ENCODE measurements at places on chromosomes 13 and 19. TPM values are rescaled to one million over a fixed set of nuclear protein-coding genes. Genes with fewer than 3 reads are reported as not detected.
A peak's percentile ranks its signal among the peaks of the same experiment; 100 is the strongest.

SIGLEC8 gene
- not detected for total RNA-seq

DDX39A gene
- 36.5 TPM for total RNA-seq

MAST1 gene
- 1.3 TPM for total RNA-seq

AMH gene
- 0.33 TPM for total RNA-seq

KANK3 gene
- total RNA-seq, result 0.26 TPM

CILP2 gene
- 0.66 TPM for total RNA-seq

COX6B2 gene
- total RNA-seq, result 0.17 TPM

DHRS12 gene
- 4.1 TPM for total RNA-seq

SLC17A7 gene
- not detected for total RNA-seq

RHPN2 gene
- 1.5 TPM for total RNA-seq

RABAC1 gene
- 152 TPM for total RNA-seq

CEACAM4 gene
- total RNA-seq, result not detected

CATSPERD gene
- not detected for total RNA-seq

TPGS1 gene
- total RNA-seq, result 36.0 TPM

GPR18 gene
- total RNA-seq, result not detected

RPL21 gene
- total RNA-seq, result 848 TPM

GRCh38 chr13:83229574-83230305 lies 652.5 kb downstream of the SLITRK1 start:
- DNase-seq, result peak; percentile 68

DNA sequence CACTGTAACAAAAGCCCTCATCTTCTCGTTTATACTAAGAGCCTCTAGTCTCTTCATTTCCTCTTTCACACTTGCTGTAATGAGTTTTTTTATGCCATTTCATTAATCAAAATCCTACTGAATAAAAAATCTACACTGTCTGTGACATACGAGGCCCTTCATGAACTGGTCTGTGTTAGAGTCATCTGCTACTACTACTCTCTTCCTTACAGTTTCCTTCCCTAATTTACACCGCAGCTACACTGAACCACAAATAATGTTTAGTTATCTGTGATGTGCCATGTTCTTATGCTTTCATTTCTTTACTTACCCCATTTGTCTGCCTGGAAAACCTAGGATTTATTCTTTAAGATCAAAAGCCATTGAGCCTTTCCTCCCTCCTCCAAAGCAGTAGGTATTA lies 16.0 kb downstream of the UFM1 start:
- no peak for DNase-seq

- DNase-seq, result peak; percentile 95
Observed at GRCh38 chr13:37127691-37128241, 22.3 kb upstream of the CSNK1A1L start.

- DNase-seq, result no peak
Observed at GRCh38 chr19:13872695-13873389, 4.1 kb upstream of the NANOS3 start.

- no peak for DNase-seq
Observed at GRCh38 chr19:34481861-34482379, 362 bp downstream of the WTIP start.

- DNase-seq, result peak; percentile 10
Observed at GRCh38 chr19:58261968-58262921, 16.5 kb upstream of the ZNF8 start.

- no peak for DNase-seq
Observed at GRCh38 chr19:52211926-52212571, 22.2 kb downstream of the PPP2R1A start.

GRCh38 chr19:27851543-27852060 lies 1361.3 kb downstream of the UQCRFS1 start:
- no peak for DNase-seq

- no peak for DNase-seq
Observed at GRCh38 chr19:55175117-55175867, 4.8 kb downstream of the SYT5 start.

GRCh38 chr19:21593008-21593481 lies 87.6 kb downstream of the ZNF429 start:
- DNase-seq, result no peak

GRCh38 chr13:75153834-75154233 lies 328.1 kb downstream of the TBC1D4 start:
- DNase-seq, result peak; percentile 44

DNA sequence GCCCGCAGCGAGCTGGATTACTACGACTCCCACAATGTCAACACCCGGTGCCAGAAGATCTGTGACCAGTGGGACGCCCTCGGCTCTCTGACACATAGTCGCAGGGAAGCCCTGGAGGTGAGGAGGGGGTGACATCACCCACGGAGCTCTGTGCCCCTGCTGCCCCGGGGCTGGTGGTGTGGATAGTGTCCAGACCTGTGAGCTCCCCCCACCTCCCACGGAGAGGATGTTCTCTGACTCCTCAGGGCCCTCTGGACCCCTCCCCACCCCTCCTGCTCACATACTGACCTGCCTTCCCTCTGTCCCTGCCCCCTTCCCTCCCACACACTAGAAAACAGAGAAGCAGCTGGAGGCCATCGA lies 20.7 kb downstream of the CAPN12 start:
- DNase-seq, result no peak

DNA sequence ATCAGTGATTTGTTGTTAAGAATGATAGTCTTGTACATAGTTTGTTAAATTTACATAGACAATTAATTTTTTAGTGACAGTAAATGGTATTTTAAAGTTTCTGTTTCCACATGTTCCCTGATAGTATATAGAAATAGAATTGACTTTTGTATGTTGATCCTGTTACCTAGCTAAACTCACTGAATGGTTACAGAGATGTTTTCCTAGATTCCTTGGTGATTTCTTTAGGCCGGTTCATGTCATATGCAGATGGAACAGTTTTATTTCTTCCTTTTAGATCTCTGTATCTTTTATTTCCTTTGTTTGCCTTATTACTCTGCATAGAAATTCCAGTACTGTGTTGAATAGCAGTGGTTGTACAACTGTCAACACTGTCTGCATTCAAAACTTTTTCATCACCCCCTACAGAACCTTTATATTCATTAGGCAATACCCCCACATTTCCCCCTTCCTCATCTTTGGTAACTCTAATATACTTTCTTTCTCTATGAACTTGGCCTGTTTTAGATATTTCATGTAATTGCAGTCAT lies 86.3 kb downstream of the NBEA start:
- DNase-seq, result no peak

GRCh38 chr19:48415395-48415794 lies 21.9 kb downstream of the GRIN2D start:
- DNase-seq, result peak; percentile 51

DNA sequence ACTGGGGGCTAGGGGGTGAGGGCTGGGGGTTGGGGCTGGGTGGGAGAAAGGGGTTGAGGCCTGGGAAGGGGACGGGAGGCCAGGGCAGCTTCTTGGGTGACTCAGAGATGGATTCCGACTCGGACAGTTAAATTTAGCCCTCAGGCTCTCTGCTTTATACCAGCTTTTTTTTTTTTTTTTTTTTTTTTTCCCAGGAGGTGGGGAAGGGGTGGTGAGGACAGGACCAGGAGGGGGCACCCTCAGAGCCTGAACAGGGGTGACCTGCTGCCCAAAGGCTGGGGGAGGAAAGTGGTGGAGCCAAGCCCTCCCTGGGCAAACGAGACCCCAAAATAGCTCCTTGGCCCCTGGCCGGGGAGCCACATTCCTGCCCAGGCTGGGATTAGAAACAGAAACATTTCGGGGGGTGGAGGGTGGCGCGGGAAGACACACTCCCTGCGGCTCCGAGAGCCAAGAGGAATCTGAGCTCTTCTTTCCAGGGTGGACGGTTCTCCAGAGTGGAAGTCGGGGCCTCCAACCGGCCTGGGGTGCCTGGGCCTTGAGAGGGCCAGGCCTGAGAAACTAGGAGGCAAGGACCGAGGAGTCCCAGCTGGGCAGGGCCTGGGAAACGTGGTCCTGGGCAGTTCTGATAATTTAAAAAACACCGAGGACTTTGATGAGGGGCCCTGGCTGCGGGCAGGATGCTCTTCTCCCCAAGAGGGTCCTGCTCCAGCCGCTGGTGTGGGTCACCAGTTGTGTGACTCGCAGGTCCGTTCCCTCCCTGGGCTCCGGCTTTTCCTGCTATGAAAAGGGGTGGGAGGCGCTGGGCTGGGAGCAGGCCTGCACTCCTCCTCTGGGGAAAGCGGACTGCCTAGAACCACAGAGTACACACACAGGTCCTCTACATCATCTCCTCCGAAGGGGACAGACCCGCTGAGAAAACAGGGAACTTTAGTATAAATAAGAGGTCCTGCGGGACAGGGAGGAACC lies 813 bp upstream of the DMPK start:
- DNase-seq, result peak; percentile 65

- DNase-seq, result peak; percentile 15
Observed at GRCh38 chr19:737591-738093, 13.3 kb upstream of the MISP start.

DNA sequence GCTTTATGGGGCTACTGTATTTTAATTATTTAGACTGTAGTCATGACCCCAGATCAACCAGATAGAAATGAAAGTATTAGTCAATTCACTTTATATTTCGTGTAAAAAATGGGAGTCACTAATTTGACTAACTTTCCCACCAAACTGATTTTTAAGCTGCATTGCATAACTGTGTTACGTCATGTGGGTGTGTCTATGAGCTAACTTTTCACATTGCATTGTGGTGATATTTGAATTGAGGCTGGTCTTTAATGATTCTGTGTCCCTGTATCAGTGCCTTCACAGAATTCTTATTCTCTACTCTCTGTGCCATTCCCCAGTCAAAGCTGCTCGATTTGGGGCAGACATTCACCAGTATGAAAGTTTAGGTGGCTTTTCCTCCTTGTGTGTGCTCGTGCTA lies 172.7 kb upstream of the MAB21L1 start:
- DNase-seq, result peak; percentile 4

DNA sequence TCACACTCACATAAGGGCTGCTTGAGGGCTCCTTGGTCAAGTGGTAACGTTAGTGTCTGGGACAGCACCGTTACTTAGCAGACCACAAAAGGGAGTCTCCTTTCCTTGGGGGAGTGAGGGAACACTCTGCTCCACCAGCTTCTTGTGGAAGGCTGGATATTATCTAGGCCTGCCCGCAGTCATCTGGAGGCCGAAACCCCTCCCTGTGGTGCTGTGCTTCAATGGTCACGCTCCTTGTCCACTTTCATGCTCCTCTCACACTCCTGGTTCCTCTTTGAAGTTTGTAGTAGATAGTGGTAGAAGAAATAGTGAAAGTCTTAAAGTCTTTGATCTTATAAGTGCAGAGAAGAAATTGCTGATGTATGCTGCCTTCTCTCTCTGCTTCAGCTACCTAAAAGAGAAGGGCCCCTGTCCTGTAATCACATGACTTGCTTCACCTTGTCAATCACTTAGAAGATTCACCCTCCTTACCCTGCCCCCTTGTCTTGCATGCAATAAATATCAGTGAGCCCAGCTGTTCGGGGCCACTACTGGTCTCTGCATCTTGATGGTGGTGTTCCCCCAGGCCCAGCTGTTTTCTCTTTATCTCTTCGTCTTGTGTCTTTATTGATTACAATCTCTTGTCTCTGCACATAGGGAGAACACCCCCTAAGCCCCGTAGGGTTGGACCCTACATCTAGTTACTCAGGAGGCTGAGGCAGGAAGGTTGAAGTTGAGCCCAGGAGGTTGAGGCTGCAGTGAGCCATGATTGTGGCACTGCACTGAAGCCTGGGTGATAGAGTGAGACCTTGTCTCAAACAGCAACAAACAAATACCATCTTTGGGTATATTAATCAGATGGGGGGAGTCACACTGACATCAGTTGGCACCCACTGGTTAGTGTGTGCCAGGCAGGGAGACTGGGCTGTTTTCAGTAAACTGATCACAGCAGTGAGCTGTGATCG lies 11.6 kb upstream of the MZF1 start:
- no peak for DNase-seq

GRCh38 chr19:47471733-47472457 lies at the start of gene SLC8A2:
TSS of gene SLC8A2 (minus strand) at chr19:47471893. CDS start at chr19:47466403, 5,490 bp downstream.
- DNase-seq, result peak; percentile 74

DNA sequence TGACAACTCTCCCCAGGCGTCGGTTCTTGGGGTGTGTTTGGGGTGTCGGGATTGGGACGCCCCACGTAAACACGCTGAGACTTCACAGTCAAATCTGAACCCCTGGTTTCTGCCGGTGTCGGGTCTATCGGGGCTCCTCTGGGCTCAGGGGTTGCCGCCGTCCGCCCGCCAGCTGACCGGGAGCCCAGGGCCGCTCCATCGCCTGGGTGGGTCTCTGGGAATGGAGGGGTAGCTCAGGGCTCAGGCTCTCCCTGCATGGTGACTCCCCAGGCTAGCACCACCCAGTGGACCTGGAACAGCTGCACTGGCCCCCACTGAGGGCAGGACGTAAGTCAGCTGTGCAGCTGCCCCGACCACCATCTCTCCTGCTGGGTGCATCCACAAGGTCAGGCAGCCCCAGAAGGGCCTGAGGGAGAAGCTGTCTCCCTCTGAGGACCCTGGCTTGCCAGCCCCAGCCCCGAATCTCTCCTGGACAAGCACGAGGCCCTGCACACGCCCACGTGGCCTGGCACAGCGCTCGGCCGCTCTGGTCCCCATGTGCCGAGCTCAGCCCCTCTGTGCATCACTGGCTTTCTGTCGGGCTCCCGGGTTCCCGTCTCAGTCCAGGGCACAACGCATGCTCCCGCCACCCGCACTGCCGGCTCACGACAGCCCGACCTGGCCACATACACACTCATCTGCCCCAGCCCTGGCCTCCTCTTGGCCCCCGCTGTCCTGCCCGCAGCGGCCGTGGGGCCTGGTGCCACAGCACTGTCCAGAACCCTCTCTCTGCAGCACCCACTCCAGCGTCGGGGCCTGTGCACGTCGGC lies 6.1 kb downstream of the RNF126 start:
- no peak for DNase-seq

GRCh38 chr13:113761136-113761535 lies 2.1 kb downstream of the TMEM255B start:
- no peak for DNase-seq

- no peak for DNase-seq
Observed at GRCh38 chr13:111079375-111079774, 35.7 kb upstream of the ARHGEF7 start.

GRCh38 chr13:29571876-29572570 lies 23.5 kb downstream of the SLC7A1 start:
- no peak for DNase-seq

DNA sequence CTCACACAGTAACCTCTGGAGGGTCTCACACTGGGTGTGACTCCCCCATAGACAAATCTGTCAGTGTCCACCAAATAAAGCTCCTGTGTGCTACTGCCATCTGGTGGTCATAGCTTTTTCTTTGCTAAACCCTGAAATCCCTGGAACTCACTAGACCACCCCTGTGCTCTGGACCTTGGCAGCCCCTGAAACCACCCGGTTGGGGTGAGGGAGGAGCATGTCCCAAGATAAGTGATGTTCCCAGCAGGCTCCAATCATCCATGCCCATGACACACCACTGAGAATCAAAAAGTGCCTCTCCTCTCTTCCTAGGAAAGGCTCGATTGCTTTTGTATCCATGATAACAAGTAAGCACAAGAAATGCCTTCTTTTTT lies 6.5 kb upstream of the HSD17B14 start:
- peak; percentile 64 for DNase-seq

DNA sequence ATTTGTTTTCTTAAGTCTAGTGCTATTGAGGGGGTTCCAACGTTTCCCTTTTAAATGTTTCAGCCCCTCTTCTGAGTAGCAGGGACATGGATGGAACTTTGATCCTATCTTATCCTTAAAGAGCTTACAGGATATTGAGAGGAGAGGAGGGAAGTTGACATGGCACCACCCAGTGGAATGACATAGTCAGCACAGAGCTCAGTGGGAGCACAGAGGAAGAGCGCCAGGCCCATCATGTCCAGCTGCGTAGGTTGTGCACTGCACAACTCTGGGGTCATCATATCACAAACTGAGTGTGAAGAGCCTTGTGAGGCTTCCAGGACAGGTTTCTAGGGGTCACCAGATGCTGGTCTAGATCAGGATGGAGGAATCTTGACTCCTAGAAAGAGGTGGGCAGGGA lies 4.6 kb upstream of the CDC42EP5 start:
- DNase-seq, result no peak
